ENCODE measurements at places on chromosomes 11 and 22.

DNA sequence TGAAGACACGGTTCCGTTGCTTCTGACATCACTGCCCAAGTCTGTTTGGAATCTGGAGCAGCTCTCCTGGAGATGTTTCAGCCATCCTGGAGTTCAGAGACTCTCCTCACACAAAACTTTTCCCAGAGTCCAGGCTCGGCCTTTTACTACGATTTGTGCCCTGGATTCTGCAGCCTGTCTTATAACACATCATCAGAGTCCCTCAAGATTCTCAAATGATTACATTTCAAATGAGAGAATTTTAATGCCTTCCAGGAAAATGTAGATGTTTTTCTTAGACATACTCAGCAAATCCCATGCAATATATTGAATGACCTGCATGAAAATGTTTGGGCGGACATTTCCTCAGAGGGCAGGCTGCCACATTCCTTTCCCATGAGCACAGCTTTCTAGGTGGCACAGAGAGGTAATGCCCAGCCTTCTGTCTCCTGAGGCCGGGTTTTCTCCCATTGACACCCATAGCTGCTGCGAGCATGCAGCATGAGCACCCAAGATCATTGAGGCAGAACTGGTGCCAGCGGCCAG lies 129.1 kb downstream of the SNX19 start:
- no peak for DNase-seq

DNA sequence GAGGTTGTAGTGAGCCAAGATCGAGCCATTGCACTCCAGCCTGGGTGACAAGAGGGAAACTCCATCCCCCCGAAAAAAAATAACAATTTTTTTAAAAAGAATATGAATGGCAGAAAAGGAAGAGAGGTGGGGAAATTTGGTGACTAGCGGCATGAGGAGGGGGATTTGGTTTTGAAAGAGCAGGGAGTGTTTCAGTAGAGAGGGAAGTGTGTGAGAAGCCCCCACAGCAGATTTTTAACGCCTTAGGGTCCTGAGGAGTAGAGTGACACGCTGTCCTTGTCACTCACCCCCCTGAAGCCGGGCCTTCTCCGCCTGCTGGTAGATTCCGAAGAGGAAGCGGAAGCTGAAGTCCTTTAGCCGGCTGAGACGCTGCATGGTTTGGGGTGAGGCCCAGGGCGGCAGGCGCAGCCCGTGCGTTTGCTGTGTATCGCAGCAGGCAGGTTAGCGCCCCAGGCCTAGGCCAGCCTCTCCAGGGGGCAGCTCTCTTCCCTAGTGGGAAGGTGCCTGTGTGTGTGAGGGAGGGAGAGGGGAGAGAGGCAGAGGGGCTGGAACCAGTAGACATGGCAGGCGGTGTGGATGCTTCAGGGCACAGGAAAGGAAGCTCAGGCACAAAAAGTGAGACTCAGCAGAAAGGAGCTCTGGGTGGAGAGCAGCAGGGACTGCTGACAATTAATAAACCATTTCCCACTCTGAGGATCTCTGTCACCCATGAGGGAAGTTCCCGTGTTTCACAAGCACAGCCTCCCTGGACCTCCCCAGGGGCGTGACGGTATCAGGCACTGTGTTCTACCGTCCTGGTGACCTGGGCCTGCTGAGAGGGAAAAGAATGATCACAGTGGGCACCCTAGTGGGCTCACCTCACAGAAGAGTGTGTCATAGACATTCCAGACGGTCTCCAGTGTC lies 3.9 kb downstream of the ACP2 start:
- DNase-seq, result no peak

GRCh38 chr11:119891055-119891768 lies 162.2 kb upstream of the NECTIN1 start:
- DNase-seq, result no peak

DNA sequence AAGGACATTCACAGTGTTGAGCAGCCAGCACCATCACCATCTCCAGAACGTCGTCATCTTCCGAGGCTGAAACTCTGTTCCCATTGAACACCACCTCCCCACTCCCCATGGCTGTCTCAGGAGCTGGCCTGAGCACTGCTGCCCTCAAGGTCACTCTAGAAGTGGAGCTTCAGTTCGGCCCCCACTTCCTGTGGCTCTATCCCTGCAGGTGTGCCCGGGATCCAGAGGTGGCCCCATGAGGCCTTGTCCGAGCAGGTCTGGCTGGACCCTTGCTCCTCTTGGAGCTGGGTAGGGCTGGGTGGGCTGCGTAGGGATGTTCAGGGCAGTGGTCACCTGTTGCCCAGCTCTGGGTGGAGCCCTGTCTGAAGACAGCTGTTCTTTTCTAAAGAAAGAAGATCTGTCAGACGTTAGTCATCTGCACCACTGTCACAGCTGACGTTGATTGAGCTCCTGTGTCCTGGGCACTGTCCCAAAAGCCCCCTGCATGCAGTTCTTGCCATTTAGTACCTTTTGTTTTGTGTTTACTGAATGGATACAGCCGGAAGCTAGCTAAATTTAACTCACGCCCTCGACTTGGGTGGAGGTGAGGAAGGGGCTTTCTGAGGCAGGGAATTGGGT lies 75.5 kb upstream of the CLDN5 start:
- DNase-seq, result no peak

DNA sequence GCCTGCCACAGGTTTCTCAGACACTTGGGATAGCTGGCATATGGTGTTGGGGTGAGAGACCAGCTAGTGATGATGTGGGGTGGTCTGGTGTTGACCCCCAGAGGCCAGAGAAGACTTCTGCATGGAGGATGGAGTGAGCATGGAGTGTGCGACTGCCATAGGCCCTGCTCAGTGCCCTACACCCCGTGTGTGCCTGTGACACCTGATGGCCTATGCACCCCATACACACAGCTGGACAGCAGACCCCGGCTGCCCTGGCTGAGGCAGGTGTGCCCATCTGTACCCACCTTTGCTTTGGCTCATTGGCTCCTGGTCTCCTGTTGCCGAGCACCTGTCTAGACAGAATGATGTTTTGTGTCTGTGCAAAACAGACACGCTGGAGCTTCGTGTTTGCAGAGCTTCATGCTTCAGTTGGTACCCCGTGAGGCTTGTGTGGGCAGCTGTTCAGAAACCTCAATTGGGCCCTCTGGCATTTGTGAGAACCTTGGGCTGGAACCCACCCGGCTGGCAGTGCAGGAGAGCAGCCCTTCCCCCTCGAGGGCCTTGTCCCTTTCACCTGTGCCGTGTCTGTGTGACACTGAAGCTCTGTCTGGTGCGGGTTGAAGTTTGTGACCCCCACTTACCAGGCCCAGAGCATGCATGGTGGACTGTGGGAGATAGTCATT lies 27.6 kb downstream of the BCR start:
- no peak for DNase-seq

GRCh38 chr11:64638018-64638665 lies 47.1 kb downstream of the SLC22A12 start:
- DNase-seq, result no peak
